ENCODE measurements at places on chromosomes 7 and 10.
A peak's percentile ranks its signal among the peaks of the same experiment; 100 is the strongest.

DNA sequence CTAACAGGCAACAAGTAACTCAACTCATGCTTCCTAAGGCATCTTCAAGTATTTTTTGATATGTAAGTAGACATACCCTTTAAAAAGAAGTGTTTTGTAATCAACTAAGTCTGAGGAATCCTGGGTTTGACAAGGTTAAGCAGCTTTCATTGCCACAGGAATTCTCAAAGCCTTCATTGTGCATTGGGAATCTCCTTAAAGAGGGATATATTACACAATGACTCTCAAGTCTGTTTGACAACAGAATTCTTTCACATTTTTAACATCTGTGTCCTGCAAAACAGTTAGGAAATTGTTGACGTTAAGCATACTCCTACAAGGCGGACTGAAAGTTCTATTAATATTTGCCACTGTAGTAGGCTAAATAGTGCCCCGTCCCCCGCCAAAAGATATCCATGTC lies 71.4 kb downstream of the SGMS1 start:
- peak; percentile 77 for DNase-seq

DNA sequence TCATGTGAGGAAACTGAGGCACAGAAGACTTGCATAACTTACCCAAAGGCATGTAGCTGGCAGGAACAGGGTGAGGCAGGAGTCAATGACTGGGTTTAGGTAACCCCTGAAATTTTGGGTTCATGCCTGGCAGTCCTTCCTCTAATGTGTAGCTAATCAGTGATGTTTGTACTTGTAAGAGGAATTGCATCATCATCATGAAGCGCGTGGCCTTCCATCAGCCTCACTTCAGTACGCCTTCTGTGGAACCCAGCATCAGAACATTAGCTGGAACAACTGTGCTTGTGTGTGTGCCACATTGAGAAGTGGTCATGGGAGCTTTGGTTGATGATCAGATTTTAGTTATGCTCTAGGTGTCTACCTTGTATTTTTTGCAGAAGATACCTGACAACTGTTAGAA lies 18.2 kb upstream of the STMP1 start:
- no peak for DNase-seq

- no peak for DNase-seq
Observed at GRCh38 chr10:35435824-35436223, 99.5 kb downstream of the CCNY start.

- DNase-seq, result no peak
Observed at GRCh38 chr10:77114181-77114821, 523.3 kb downstream of the KCNMA1 start.

GRCh38 chr10:6044751-6045313 lies 17.3 kb downstream of the IL2RA start:
- no peak for DNase-seq

- peak; percentile 30 for DNase-seq
Observed at GRCh38 chr10:55966101-55966500, 395.0 kb downstream of the ZWINT start.

GRCh38 chr7:111509288-111509687 lies 53.0 kb downstream of the IMMP2L start:
- no peak for DNase-seq

- no peak for DNase-seq
Observed at GRCh38 chr7:152097330-152097729, 71.9 kb downstream of the GALNT11 start.

- DNase-seq, result no peak
Observed at GRCh38 chr10:33067917-33068316, 109.9 kb upstream of the ITGB1 start.

DNA sequence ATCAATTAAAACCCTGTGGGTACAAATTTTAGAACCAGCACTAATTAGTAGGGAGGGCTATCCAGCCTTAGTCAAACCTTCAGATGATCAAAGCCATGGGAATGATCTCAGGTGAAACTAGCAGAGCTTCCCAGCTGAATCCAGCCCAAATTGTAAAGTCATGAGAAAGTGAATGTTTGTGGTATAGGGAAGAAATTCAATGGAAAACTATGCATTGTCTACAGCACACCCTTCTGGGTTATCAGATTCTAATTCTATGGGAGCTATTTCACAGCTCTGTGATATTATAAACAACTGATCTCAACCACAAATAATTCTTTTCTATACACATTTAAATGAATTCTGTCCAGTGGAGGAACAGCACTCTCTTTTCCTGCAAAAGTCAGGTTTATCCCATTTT lies 24.6 kb upstream of the BMPER start:
- DNase-seq, result peak; percentile 87

Measured in fibroblast of skin of right biceps (primary cell).